Left cardiac atrium (tissue), 4 donors: ENCODE measurements at places on chromosomes 5 and 9.

DNA sequence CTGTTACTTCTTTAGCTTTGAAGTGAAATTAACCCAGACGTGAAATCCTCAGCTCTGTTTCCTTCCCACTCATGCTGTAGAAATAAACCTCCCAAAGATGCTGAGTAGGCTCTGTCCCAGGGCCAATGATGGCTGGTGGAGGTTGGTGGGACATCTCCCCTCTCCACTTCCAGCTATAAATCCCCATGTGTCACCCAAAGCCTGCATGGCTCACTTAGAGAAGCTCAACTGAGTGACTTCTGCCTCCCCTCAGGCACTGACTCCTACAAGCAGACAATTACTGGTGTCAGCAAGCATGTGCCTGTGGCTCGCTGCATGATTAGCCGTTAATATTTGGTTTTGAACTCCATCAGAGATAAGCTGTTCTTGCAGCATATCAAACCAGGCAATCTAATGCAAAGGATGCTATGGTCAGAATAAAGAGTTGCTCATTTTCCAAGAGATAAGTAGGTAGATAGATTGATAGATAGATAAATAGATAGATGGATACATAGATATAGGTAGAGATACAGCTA is 569.5 kb upstream of the WWC1 start:
- no peak for DNase-seq

DNA sequence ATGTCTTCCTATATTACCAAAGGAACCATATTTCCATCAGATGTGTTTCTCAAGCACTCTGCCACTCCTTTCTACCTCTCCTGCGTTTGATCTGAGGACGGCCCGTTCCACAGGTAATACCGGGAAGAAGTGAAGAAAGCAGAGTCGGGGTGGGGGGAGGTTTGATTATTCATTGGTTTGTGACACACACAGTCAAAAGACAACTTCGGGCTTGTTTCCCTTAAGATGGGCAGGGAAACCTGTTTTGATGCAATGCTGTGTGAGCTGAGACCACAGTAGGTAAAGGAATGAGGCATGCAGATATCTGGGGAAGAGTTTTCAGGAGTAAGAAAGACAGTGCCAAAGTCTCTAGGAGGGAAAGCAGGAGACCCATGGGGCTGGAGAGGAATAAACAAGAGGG is 54.0 kb downstream of the BOD1 start:
- no peak for DNase-seq

GRCh38 chr5:148033134-148033533 is 30.6 kb upstream of the SPINK5 start:
- DNase-seq: no peak

DNA sequence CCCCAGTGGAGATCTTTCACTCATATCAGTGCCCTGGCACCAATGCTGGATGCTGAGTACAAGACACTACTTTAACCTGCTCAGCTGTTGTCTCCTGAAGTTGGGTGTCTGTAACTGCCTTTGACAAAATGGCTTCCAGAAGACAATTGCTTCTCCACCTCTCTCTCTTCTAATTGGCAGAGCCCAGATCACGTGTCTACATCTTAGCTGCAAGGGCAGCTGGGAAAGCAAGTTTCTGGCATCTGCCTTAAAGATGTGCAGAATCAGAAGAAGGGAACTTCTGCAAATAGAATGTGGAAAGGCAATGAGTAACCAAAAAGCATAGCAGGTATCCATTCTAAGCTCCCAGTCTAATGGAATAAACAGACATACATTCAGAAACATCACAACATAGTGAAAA is 81.1 kb downstream of the PDZD2 start:
- DNase-seq: no peak

GRCh38 chr5:176486189-176486757 is 38.1 kb downstream of the FAF2 start:
- no peak for DNase-seq

DNA sequence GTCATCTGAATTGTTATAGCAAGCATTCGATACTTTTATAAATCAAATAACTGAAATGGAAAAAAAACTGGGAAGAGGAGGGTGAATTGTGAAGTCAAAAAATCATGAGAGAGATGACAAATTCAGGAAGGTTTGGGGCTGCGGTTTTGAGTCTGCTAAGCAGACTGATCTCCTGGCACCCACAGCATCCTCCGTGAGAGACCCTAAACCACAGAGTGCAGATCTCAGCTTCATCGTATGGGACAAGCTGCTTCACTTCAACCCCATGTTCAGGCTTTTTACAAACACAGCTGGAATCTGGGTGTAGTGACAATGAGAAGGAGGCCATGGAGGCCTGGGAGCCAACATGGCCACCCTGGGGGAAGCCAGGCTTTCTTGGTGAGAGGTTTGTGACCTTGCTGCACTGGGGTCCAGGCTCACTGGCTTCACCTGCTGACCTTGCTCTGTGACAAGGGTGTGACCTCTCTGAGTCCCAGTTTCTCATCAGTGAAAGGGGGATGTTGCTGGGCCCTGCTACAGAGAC is 19.4 kb downstream of the USP20 start:
- no peak for DNase-seq

DNA sequence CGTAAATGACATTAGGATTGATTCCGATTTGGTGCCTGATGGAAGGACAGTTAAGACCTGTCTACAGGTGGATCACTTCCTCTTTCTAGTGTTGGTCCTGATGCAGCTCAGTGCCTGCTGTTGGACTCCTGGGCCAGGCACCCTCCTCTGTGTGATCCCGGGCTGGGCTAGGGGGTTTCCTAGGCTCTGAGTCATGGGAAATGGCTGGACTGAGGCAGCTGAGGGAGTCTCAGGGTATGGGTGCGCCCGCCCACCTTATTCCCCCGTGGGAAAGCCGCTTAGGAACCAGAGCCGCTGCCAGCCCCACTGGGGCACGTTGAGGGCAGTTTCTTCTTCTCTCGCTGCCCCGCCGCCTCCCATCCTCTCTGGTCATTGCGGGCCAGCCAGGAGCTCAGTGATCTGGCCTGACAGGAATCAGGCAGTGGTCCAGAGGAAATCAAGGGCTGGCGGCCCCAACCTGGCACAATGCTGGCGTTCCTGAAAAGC is 12.9 kb downstream of the TCF7 start:
- DNase-seq: peak; percentile 39

DNA sequence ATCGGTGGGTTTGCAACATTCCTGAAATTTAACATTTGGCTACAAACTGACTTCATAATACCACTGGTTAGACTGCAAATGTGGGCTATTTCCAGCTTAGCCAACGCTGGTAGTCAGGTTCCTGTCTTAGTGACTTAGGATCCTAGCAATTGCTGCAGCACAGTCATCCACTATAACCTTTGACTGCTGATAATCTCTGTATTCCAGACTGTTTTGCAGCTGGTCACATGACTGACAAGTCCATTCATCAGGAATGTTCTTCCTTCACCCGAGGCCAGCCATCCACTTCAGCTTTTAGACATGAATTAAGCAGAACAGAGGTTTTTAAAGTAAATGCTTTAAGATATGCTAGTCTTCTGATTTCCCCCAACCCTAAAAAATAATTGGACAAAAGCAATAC is 425.9 kb upstream of the MPDZ start:
- DNase-seq: peak; percentile 22

- DNase-seq: no peak
Measured at GRCh38 chr5:111453295-111453694, 59.0 kb downstream of the STARD4 start.

DNA sequence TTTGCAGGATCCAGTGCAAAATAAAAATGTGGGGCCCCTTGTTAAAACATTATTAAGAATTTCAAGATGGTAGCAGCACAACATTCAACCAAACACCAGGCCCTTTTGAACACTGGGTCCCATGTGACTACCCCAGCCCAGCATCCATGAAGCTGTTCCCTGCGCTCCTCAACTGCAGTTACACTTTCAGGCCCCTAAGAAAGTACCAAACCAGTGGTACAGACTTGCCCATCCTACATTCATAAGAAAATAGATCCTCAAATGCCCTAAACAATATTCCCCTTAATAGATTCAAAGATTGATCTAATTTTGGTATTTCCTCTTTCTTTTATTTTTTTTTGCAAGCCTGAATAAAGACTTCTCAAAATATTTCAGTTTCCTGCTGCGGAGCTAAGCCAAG is 201.7 kb downstream of the EFNA5 start:
- DNase-seq: no peak

- DNase-seq: no peak
Measured at GRCh38 chr5:149644629-149645028, 63.3 kb downstream of the ARHGEF37 start.

DNA sequence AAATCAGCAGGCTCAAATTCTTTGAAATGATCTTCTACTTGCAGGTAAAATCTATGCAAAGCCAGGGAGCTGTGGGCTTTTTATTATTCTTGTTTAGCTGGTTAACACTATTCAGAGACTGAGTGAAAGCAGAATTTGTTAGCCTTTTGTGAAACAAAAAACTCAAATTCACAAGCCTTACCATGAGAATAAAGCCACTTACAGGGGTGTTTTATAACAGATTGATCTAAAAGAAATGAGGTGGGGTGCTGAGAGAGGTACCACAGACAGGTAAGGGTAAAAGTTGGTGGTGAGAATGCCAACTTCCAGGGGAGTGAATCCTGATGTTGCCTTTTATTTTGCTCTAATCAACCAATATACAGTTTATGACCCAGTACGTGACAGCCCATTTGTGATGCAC is 1585.6 kb downstream of the EFNA5 start:
- no peak for DNase-seq

GRCh38 chr5:159978358-159978757 is 30.6 kb upstream of the TTC1 start:
- no peak for DNase-seq

GRCh38 chr9:114387680-114388356 is at the start of gene AKNA:
TSS of gene AKNA (minus strand) at chr9:114387982. CDS start at chr9:114381333, 6,649 bp downstream.
- peak; percentile 84 for DNase-seq

DNA sequence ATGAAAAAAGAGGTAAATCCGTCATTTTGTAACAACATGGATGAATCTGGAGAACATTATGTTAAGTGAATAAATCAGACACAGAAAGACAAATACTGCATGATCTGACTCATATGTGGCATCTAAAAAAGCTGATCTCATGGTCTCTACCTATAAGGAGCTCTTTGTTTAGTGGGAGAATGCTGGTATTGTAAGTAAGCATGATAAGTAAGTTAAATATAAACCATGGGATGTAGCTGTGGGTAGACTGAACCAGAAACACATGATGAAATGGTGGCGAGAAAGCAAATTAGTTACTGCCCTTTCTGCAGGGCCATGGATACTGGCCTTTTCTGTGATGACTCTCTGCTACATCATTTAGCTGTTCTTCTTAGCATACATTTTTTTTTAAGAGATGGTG is 66.4 kb upstream of the RUSC2 start:
- no peak for DNase-seq

DNA sequence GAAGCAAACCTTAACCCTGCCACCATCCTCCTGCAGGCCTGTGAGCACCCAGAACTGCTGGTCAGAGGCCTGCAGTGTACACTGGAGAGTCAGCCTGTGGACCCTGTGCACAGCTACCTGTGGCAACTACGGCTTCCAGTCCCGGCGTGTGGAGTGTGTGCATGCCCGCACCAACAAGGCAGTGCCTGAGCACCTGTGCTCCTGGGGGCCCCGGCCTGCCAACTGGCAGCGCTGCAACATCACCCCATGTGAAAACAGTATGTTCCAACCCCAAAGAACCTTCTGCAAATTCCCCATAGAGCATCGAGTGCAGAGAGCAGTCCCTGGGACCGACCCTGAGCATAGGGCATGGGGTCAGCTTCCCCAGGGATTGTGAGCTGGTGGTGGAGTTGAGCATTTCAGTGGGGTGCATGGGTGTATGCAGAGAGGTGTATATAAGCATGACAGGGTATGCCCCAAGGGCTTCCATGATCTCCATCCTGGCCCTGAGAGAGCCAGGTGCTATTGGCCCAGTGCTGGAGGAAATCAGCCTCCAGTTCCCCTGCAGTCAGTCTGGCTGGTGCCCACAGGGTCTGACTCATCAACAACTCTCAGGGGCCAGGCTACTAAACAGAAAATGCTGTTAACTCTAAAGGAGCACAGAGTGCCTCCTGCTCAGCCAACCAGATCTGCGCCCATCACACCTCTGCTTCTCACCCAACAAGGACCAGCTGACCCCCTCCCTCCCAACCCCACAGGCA is 126.2 kb downstream of the SAXO1 start:
- DNase-seq: no peak

DNA sequence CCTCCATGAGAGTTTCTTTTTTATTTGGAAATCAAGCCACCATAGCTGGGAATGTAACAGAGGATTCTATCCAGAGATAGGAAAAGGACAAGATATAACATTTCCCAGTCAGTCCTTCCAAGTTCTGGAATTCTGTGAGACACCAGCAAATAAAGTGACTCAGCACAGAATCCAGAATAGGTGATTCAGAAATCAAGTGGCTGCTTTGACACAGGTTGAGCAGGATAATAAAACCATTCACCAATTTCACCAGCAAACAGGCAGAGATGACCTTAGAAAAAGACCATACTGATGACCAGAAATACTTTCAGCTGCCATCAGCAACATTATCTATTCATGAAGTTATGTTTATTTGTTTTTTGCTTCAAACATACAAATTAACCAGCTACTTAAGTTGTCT is 491.5 kb upstream of the TUSC1 start:
- DNase-seq: no peak

GRCh38 chr9:93812410-93812668 is 142.8 kb downstream of the BARX1 start:
- DNase-seq: no peak

- DNase-seq: no peak
Measured at GRCh38 chr9:126470241-126470993, 143.3 kb upstream of the LMX1B start.
